ENCODE measurements at places on chromosomes 7 and 10.

GRCh38 chr10:106722524-106722923 is 442.0 kb downstream of the SORCS1 start:
- DNase-seq, result no peak

GRCh38 chr10:86932674-86933073 is 24.7 kb downstream of the MMRN2 start:
- DNase-seq, result no peak

DNA sequence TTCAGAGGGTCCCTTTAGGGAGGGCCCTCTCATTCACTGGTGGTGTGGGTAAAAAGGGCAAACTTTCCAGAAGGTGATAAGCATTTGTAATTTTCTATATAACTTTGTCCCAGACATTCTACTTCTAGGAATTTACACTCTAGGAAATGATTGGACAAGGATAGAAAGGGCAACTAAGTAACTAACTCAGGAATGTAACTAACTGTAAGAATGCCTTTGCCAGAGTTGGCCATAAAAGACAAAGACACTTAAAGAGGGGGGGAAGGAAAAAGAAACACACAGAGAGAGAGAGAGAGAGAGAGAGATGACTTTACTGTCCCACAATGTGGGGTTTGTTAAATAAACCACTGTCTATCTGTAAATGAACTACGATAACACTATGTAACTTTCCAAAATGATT is 38.5 kb upstream of the ITPRID1 start:
- no peak for DNase-seq

DNA sequence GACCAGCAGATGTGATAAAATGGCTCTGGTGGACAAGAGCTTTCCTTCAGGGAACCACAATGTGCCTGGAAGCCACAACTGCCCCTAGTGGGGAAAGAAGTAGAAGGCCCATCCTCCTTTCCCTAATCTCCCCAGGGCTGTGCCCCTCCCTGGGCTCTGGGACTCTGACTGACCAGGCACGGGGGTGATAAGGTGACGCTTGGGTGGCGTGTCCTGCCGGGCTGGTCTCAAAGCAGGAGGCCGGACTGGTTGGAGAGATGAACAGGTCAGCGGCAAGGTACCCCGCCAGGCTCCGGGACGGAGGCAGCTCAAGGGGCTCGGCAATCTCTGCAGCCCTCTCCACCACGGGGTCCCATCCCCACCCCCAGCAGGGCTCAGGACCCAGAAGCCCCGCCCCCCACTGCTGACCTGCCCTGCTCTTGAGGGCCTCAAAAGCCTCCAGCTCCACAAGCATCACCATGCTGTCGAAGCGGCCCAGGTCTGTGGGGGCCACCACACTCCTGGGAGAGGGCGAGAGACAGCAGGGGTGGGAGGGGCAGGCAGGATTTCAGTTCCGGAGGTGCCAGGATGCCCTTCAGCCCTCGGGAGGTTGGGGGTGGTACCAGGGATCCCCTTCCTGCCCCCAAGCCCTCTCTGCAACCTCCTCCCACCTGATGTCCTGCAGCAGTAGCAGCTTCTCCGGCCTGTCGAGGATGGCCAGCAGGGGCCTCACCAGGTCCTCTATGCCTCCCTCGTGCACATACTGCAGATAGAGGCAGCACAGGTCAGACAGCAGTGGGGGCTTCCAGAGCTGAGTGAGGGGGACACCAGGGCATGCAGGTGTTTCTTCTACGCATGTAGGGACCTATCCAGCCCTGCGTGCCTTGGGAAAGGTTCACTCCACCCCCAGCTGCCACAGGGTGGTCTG is 12.2 kb downstream of the LZTS2 start:
- DNase-seq, result no peak

DNA sequence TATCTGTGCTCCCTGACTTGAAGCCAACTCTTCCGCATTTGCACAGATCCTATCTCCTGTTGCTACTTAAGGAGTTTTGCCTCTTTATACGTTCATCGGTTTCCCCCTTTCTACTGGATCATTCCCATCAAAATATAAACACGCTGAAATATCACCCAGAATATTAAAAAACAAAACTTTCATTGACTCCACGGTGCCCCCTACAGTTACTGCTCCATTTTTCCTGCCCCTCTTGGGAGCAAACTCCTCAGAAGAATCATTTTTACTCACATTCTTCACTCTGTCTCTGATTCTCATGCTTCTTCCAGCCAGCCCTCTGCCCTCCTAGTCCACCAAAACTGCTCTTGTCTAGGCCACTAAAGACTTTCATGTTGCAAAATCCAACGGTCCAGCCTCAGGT is 66.4 kb downstream of the MYOF start:
- DNase-seq, result no peak

- no peak for DNase-seq
These were observed 869 bp upstream of the TBX20 start for GRCh38 chr7:35254496-35255442.

- no peak for DNase-seq
These were observed 30.3 kb downstream of the GRB10 start for GRCh38 chr7:50752422-50752821.

- DNase-seq, result peak; percentile 59
These were observed 754 bp downstream of the GSTO1 start for GRCh38 chr10:104255311-104255981.

DNA sequence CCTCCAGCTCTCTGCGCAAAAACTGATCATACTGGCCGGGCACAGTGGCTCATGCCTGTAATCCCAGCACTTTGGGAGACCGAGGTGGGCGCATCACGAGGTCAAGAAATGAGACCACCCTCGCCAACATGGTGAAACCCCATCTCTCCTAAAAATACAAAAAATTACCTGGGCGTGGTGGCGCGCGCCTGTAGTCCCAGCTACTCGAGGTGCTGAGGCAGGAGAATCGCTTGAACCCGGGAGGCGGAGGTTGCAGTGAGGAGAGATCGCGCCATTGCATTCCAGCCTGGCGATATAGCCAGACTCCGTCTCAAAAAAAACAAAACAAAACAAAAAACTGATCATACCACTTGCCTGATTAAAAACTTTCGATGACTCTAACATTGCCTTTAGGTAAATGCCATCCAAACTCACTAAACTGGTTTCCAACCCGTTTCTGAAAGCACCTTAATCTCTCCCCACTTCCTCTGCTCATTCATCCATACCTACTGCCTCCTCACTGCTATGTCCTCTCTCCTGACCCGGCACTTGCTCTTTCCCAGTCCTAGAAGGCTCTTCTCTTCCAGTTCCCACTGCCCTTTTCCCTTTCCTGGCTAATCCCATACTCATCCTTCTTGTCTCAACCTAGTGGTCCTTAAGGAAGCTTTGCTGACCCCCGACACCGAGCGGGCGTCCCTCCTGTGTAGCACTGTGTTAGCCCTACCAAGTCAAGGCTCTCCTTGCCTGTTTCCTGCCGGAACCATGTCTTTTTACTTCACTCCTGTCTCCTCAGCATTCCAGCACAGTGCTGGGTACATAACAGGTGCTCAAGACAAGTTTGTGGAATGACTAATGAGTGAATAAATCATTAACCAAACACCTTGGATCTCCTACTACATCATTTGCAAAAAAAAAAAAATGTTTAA is 686 bp upstream of the MIOS start:
- peak; percentile 8 for DNase-seq

Measured in NCI-H226 (cell line).